ENCODE measurements at places on chromosomes 7 and 10.

DNA sequence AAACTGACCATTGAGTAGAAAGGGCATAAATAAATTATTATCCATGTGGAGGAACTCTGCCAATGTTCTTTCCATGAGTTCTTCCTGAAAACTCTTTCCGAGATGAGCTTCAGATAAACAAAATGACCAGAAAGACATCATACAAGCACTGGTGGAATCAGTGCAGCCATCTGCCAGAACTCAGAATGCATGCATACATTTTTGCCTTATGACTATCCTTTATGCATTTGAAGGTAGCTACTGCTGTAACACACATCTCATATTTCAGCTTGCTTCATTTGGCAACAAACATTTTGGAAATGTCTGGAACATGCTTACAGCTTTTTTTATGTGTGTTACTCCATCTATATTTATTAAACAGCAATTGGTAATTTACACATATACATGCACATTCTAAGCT is 448.9 kb downstream of the PLXDC2 start:
- DNase-seq: no peak

- no peak for DNase-seq
These were observed 15.0 kb downstream of the SNX8 start for GRCh38 chr7:2299131-2299829.

- DNase-seq: no peak
These were observed 69.8 kb downstream of the ADD3 start for GRCh38 chr10:110077436-110078130.

DNA sequence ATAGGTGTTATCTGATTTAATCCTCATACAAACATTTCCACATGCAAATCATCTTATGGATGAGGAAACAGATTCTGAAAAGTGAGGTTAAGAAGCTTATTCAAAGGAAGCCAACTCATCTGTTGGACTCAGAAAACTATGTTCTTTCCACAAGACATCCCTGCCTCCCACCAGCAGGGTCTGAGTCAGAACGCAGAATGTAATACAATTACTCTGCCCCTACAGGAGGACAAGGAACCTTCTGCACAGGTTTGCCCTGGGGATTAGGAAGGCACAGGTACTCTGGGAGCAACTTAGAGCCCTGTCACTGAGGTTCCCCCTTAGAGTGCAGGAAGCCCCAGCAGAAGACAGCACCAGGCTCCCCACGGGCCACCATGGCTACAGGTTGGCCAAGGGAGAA is 255.7 kb downstream of the TNS3 start:
- no peak for DNase-seq

GRCh38 chr7:103813970-103814369 is 175.5 kb downstream of the RELN start:
- no peak for DNase-seq

GRCh38 chr10:113736576-113736975 is 14.9 kb upstream of the PLEKHS1 start:
- no peak for DNase-seq

- DNase-seq: no peak
These were observed 1.4 kb downstream of the ANKMY2 start for GRCh38 chr7:16644157-16644556.

GRCh38 chr10:33460505-33461294 is 126.2 kb upstream of the NRP1 start:
- no peak for DNase-seq

GRCh38 chr7:157731126-157731525 is 394.3 kb downstream of the DNAJB6 start:
- DNase-seq: no peak

GRCh38 chr7:2172311-2173188 is 60.2 kb downstream of the MAD1L1 start:
- DNase-seq: no peak
